ENCODE measurements at places on chromosomes 6 and 20.

DNA sequence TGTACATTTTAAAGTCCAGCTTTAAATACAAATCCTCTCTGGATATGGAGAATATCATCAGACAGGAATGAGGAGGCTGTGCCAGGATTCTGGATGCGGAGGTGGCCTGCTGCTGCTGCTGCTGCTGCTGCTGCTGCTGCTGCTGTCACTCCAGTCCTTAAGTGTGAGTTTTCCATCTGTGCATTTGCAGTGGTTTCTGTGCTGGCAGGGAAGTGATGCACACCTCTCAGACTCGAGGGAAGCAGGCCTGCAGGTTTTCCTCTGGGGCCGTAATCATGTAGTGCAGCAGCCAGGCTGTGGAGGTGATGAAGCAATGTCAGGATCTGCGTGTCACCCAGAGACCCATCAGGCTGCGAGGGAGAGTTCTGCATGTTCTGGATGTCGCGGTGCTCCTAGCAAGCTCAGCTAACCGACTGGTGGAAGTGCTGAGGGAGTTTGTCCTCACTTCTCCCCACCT, 32.0 kb downstream of the CFAP61 start:
- DNase-seq = no peak

DNA sequence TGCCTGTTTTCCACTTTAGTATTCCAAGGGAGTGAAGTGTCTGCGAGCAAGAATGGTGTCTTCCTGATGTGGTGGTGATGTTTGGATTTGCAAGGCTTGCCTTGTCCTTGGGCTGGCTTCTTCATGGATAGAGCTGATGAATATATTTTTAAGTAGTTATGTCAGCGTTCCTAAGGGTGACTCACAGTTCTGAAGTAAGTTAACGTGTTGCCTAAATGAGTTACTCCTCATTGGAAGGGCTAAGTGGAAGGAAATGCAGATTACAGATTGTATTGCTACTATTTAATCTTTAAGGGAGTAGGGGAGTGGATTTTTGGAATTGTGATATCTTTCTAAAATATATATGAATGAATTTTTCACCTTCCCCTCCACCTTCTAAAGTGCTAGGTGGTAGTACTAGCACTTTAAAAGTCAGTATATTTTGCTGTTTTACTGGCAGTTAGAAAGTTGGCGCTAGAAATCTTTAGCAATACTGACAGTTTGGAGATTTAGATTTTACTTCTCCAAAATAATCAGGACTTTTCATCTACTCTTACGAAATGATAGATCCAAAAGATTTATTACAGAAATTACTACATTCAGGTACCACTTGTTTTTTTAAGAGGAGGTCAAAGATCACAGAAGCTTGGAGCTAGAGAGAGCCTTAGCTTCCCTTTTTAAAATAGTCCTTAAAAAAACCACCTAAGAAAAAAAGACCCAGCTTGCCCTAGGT, 197.4 kb downstream of the JARID2 start:
- DNase-seq = no peak

GRCh38 chr6:75199889-75200288, 6.0 kb downstream of the COL12A1 start:
- DNase-seq = no peak

DNA sequence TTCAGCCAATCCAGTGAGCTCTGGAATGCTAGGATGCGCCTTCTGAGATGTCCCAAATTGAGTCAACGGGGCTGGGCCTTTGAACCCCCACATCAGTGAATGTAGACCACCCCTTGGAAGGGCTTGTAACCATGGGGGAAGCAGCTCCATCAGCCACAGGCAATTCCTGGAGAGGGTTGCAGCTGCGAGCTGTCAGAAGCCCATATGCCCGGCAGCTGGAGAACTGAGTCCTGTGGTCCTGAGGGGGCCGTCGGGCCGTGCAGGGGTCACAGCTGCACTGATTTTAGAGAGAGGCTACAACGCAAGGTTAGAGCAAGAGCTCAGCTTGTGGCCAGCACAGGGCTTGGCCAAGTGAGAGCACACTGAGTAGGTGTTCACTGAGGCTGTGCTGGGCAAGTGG, 121.3 kb downstream of the TOX2 start:
- no peak for DNase-seq

- DNase-seq = no peak
These were observed 127.8 kb upstream of the EEF1E1 start for GRCh38 chr6:8229915-8230756.

GRCh38 chr6:51349857-51350256, 531.2 kb downstream of the TFAP2B start:
- no peak for DNase-seq

GRCh38 chr6:133408543-133408942, 167.4 kb downstream of the EYA4 start:
- DNase-seq = no peak

DNA sequence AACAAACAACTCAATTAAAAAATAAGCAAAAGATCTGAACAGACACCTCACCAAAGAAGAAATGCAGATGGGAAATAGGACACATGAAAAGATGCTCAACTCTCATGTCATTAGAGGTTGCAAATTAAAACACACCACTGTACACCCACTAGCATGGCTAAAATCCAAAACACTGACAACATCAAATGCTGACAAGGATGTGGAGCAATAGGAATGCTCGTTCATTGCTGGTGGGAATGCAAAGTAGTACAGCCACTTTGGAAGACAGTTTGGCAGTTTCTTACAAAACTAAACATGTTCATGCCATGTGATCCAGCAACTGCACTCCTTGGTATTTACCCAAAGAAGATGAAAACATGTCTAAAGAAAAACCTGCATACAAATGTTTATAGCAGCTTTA, 47.2 kb downstream of the CDK19 start:
- no peak for DNase-seq

DNA sequence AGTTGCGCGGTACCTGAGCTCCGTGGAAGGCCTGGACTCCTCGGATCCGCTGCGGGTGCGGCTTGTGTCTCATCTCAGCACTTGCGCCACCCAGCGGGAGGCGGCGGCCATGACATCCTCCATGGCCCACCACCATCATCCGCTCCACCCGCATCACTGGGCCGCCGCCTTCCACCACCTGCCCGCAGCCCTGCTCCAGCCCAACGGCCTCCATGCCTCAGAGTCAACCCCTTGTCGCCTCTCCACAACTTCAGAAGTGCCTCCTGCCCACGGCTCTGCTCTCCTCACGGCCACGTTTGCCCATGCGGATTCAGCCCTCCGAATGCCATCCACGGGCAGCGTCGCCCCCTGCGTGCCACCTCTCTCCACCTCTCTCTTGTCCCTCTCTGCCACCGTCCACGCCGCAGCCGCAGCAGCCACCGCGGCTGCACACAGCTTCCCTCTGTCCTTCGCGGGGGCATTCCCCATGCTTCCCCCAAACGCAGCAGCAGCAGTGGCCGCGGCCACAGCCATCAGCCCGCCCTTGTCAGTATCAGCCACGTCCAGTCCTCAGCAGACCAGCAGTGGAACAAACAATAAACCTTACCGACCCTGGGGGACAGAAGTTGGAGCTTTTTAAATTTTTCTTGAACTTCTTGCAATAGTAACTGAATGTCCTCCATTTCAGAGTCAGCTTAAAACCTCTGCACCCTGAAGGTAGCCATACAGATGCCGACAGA, 9.9 kb downstream of the HEY2 start:
- no peak for DNase-seq

- no peak for DNase-seq
These were observed 97.7 kb downstream of the PSMB1 start for GRCh38 chr6:170455335-170455979.

DNA sequence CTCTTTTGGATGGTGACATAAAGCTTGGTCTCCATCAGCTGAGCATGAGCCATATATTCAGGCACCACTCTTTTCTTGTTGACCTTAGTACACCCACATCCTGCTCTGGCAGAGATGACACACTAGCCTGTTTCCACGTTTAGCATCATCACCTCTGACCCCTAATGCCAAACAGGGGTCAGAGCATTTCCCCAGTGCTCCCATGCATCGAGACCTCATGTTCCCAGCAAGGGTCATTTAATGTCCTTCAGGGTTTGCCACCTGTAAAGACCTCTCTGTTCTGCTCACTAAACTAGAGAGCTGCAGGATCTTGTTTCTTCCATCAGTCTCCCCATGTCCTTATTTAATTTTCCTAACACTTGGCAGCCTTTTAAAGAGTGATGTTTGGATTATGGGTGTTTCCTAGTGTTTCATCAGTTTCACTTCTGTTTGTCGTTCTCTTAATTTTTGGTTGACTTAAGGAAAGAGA, 97.5 kb downstream of the AIG1 start:
- DNase-seq = no peak

DNA sequence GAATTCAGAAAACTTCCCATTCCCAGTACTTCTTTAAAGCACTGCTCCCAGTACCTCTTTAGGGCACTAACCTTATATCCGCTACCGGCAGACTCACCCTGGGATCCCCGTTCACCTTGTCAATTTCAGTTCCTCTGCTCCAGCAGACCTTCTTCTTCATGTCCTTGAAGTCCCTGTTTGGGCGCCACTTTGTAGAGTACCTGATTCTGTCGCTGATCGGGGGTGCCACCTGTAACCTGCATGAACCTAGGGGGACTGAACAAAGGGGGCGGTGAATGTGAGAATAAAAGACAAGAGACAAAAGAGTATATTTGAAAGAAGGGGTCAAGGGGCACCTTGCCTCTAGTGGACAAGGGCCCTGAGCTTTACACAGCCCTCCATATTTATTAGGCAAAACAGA, 4.9 kb upstream of the GINS1 start:
- no peak for DNase-seq

GRCh38 chr6:16623029-16623653, 138.1 kb downstream of the ATXN1 start:
- no peak for DNase-seq

GRCh38 chr20:62749851-62750445, 41.3 kb downstream of the NTSR1 start:
- no peak for DNase-seq

DNA sequence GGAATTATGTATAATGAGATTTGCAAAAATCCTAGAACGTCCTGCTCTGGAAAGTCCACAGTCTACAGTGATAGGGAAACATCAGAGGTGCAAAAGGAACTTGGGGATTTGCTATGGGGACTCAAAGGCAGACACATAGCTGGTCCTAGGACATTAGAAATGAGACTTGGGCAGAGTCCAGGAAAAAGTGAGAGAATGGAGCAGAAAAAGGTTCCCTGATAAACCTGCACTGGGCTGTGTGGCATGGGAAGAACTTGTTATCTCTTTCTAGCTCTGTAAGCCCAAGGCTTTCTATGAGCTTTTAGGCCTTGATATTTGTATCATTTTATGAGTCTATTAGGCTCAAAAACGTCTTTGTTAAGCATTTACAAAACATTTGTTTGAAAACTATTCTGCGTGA, 15.2 kb downstream of the PRND start:
- DNase-seq = no peak

DNA sequence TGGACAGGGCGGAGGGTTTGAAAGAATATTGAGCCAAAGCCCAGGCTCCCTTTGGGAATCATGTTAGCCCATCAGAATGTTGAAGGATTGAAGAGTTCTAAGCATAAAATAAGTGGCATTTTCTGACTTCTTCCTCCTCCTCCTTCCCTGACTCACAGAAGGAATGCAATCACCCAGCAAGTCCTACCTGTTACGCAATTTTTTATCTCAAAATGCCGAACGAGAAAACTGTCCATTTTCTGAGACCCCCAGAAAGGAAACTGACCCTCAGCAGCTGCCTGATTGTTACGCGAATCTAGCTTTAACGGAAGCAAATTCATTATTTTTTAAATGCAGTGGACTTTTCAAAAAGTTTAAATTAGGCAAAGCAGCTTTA, 4.7 kb upstream of the DNAJC5 start:
- DNase-seq = no peak

- DNase-seq = no peak
These were observed 158.3 kb downstream of the DOK5 start for GRCh38 chr20:54633374-54634355.

DNA sequence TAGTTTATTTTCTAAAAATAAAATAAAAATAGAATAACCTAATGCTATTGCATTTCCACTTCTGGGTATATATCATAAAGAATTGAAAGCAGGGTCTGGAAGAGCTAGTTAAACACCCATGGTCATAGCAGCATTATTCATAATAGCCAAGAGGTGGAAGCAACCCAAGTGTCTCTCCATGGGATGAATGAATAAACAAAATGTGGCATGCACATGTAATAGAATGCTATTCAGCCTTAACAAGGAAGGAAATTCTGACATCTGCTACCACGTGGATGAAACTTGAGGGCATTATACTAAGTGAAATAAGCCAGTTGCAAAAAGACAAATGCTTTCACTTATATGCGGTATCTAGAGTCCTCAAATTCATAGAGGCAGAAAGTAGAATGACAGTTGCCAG, 130.8 kb downstream of the TIAM2 start:
- no peak for DNase-seq

GRCh38 chr6:43506667-43507471, 3.3 kb downstream of the LRRC73 start:
- peak; percentile 54 for DNase-seq
